Right ventricle myocardium superior (tissue), 1 donor: ENCODE measurements at places on chromosomes 3 and 15. TPM values are rescaled to one million over a fixed set of nuclear protein-coding genes. Genes with fewer than 3 reads are reported as not detected.

GRCh38 chr3:42032693-42033349 lies 58.3 kb upstream of the TRAK1 start:
- DNase-seq, result peak; percentile 73

GRCh38 chr15:42704492-42704926 lies 32.4 kb downstream of the CDAN1 start:
- no peak for DNase-seq

GRCh38 chr3:178369006-178369405 lies 167.2 kb upstream of the KCNMB2 start:
- no peak for DNase-seq

DNA sequence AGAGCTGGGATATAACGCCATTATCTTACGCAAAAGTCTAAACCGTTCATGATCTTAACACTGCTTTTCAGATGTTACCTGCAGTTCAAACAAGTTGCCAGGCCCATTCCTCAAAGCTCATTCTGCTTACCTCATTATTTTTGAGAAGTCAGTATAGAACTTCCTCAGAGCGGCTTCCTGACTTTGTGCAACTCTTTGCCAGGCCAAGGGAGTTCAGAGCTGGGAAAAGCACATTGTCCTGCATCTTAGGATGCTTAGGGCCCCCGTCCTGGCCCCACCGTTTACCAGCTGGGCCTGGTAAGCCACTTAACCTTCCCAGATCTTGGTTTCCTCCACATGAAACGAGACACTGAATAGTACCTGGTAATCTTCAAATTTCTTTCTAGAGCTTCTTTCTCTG lies 6.8 kb upstream of the C2CD4B start:
- no peak for DNase-seq

GRCh38 chr3:49352890-49353421 lies 5.2 kb downstream of the GPX1 start:
- DNase-seq, result no peak

The GMNC gene
- total RNA-seq, result 2.9 TPM
